ENCODE measurements at places on chromosomes 5 and 9.
A peak's percentile ranks its signal among the peaks of the same experiment; 100 is the strongest.

DNA sequence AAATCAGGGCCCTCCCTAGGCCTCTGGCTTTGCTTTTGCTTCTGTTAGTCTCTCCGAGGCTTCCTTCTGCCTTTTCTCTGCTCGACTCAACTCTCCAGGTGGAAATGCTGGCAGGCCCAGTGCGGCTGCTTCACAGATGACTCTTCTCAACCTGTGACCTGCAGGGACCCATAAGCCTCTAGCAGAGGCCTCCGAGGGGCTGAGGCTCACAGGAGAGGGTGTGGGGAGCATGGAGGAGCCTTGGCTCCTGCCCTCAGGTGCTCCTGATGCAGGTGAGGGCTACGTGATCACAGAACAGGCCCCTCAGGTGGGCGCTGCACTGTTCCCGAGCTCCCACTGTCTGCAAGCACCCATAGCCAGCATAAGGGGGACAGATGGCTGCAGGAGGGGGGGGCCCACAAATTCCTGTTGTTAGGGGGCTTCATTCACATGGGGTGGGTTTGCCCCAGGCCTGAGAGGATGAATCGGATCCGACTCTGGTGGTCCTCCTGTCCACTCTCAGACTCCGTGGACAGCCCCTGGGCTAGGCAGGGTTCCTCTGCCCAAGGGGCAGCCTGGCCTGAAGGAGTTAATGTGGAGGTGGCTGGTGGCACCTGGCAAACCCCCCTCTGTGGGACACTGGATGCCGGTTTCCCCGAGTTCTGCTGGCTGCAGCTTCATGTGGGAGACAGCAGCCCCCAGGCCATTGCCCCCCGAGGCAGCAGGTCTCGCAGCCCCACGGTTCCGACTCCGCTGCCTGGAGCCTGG lies 10.9 kb upstream of the FCN2 start:
- no peak for DNase-seq

DNA sequence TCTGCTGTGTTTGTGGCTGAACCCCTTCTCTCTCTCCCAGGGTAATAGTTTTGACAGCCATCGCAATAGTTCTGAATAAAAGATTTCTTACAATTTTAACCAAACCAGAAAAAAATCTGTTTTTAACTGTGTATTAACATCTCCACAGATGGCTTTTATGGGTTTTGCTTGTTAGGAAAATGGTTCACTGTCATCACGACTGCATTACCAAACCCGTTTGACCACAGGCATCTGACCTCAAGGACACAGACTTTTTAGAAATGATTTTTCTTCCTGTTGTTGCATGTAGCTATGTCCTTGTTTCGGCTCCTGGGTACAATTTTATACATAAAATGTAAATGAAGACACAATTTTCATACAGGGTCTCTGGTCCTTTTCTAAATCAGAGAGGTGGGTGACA lies 316.1 kb downstream of the IRX1 start:
- no peak for DNase-seq

- DNase-seq = no peak
Observed at GRCh38 chr9:93708289-93708986, 132.1 kb downstream of the PHF2 start.

DNA sequence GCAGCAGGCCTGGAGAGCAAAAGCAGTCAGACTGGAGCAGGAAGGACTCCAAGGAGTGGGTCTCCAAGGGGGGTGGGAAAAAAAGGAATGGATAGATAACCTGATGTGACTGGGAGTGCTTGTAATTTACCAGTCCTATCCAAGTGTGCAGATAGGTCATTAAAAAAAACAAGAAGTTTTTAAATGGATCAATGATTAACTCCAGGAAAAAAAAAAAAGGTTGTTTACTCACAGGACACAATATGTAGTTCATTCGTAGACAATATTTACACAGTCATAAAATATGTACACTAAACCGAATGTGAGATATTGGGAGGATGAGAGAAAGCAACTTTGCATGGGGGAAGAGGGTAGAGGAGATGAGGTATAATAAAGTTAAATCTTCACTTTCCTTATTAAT lies 20.4 kb downstream of the ZBTB5 start:
- no peak for DNase-seq

GRCh38 chr5:157867751-157868387 lies 8.9 kb upstream of the CLINT1 start:
- DNase-seq = no peak

- DNase-seq = no peak
Observed at GRCh38 chr9:88835038-88835466, 156.2 kb upstream of the S1PR3 start.

GRCh38 chr9:137007816-137008270 lies 11.5 kb upstream of the CLIC3 start:
- DNase-seq = peak; percentile 27

- DNase-seq = no peak
Observed at GRCh38 chr5:149227168-149227826, 44.4 kb upstream of the AFAP1L1 start.

DNA sequence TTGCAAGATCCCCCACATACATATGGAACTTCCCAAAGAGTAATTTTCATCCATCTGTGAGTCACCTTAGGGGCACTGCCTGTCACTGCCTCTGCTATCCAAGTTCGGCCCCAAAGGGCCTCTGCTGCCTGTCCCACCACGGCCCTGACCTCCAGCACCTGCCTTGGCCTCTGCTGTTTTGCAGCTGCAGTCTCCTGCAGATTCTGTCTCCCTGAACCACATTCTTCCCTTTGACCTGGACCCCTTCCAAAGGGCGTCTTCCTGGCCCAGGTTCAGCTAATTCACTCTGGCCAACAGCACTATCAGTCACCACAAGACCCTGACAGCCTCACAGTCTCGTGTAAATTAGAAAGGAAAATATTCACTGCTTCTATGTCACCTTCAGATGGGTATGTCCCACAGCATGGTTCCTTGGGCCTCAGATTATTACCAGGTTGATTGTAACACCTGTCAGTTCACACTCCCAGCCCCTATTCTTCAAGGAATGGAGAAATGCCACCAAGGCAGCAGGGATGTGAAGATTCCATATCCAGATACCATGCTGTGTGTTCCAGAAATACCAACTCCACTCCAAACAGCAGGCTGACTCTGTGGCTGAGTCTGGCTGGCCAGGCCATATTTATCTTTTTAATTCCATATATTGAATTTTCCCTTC lies 479.3 kb downstream of the ARHGEF28 start:
- DNase-seq = no peak

DNA sequence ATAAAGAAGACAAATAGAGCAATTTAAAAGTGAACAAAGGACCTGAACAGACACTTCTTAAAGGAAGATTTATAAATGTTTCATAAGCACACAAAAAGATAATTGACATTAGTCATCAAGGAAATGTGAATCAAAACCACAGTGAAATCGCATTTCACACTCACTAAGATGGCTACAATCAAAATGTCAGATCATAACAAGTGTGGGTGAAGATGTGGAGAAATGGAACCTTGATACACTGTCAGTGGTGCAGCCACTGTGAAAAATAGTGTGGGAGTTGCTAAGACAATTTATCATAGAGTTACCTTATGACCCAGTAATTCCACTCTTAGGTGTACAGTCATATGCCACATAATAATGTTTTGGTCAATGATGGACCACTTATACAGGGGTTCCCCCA lies 54.5 kb upstream of the HTR4 start:
- DNase-seq = no peak

- no peak for DNase-seq
Observed at GRCh38 chr5:143113461-143113860, 290.0 kb downstream of the NR3C1 start.

GRCh38 chr9:36249189-36249588 lies 9.1 kb downstream of the GNE start:
- no peak for DNase-seq

DNA sequence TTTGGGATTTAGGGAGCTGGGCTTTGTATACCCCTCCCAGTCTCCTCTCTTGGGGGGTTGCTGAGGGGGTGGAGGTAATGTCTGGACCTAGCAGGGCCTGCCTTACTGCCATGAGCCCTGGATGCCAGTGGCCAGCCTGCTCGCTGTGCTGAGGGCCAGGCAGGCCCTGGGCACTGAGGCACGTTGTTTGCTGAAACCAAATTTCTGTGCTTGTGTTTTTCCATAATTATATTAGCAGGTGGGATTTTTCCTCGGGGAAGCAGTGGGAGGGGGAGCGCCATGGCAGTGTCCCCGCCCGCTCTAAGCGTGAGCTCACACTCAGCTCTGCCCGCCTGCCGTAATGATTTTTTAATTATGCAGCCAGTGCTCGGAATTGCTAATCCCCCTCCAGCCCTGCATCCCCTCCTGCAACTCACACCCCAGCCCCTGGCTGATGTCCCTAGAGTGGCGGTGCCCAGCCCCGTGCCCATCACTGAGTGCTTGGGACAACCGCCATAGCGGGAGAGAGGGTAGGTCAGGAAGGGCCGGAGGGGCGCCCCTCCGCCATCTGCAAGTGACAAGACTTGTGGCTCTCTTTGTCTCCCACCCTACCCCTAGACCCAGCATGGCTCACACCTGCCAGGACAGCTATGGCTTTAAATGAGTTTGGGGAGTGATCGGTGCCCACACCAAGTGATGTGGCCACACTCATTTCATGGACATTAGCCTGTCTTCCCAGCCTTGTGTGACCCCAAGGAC lies 20.9 kb downstream of the CXXC5 start:
- DNase-seq = no peak

DNA sequence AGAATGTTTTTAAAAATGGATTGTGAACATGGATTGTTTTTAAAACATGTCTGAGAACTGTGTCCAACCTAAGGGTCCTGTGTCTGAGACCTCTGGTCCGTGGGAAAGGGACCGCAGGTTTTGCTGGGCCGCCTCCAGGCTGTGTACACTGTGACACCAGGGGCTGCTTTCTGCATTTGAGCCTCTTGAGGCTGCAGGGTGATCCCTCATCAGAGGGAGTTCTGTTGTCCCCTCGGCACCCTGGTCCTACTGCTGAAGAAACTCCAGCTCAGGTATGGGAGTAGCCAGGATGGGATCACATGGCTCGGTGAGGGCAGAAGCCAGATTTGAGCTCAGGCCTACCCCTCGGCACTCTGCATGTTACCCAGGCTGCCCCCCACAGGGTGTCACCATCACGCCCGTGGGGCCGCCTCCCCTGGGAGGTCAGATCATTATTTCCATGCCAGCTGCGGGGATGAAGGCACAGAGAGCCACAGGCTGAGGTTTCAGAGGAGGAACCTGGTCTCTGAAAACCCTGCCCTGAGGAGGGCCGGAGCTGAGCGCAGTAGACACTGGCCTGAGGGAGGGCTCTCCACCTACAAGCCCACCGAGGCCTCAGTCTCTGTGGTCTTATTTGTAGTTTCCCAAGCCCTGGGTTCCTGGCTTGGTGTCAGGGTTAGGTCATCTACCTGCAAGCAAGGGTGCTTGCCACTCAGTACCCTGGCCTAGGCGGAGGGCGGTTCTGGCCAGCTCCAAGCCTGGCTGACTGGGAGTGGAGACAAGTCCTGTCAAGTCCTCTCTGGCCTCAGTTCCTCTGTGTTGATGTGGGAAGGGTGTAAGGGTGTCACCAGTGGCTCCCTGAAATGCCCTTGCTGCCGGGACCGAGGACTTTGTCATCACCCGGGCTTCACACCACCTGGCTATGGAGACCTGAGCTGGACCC lies 2.8 kb downstream of the PRR7 start:
- peak; percentile 18 for DNase-seq

DNA sequence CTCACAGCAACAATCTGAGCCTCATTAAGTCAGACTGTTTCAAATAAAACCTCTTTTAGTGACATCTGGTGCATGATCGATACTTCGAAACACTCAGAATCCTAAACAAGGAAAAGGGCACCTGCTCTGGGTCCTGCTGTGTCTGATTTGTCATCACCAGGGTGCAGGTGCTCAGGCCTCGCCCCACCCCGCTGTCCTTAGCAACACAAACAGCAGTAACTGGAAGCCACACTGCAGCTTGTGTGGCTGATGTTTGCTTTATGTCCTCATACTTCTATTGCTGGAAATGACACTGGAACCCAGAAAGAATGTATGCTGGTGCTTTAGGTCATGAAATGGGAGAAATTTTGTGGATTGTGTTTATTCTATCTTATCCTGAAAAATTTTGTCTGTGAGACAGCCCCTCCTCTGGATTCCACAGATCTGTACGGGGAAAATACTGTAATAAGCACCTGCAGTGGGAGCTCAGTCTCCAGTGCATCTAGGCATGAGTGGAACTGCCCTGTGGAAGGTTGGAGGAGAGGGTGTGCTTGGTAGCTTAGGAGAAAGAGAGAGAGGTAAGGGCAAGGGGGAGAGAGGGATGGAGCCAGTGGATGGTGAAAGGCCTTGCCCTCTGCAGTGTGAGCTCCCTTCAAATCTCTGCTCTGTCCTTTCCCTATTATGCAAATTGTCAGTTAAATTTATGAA lies 284.2 kb downstream of the SMARCA2 start:
- no peak for DNase-seq

DNA sequence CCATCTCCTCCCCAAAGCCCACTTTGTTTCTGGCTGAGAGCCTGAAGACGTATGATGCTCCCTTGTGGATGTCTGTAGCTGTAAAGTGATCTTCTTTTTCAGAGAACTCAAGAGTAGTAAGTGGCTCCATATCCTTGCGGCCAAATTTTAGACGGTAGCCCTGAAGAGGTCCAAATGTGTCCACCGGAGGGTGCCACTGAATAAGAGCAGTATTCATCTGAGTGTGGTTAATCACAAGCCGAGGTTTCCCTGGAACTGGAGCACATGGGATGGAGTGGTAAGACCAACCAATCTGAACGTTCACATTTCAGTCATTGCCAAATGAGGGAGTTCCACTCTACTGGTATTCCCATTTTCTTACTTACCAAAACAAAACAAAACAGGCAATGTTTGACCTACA lies 686.5 kb upstream of the DMAC1 start:
- DNase-seq = peak; percentile 32

DNA sequence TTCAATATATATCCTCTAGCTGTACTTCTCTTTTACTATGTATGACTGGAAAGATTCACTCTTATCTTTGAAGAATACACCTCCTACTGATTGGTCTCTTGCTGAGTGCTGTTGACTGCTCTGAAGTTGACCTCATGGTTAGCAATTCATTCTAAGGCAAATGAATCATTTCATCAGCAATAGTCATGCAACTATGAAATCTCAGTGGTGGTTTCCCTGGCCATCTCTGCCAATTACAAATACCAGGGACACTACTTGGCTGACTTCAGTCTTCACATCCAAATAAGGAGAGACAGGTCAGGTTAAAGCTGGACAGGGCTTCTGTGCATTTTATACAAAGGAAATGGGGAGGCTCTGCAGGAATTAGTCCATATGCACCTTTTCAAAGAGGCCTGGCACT lies 333.5 kb upstream of the ACTBL2 start:
- DNase-seq = no peak

- no peak for DNase-seq
Observed at GRCh38 chr9:2248768-2249265, 233.7 kb downstream of the SMARCA2 start.

DNA sequence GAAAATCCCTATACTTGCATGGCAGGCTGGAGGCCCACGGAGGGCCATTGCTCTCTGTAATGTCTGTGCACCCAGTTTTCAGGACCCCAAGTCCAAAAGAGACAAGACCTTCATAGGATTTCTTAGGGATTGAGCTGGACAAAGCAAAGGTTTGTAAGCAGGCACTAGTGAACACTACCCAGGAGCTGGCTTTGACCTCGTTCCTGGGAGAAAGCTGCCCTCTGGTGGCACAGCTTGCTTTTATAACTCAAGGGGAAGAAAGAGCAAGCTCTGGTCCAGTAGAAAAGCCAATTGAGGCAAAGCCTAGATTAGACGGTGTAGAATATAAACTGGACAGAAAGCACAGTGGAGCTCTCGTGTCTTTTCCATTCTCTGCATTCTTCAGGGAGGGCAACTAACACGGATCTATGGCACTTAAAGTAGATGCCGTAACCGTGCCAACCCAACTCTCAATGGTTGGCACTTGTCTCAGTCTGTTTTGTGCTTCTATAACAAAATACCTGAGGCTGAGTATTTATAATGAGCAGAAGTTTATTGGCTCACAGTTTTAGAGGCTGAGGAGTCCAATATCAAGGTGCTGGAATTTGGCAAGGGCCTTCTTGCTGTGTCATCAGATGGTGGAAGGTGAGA lies 7.9 kb downstream of the GABRP start:
- DNase-seq = peak; percentile 87

Data from eye (tissue), 1 donor.